ENCODE measurements at places on chromosomes 2 and 18.

- DNase-seq, result no peak
Observed at GRCh38 chr2:179177694-179178093, 86.9 kb downstream of the SESTD1 start.

GRCh38 chr2:233429175-233429897 is 75.0 kb downstream of the DGKD start:
- DNase-seq, result no peak

- DNase-seq, result peak; percentile 90
Observed at GRCh38 chr2:84459018-84459943, at the start of gene SUCLG1. Gene SUCLG1, minus strand, starts transcription at chr2:84459280. Its CDS starts 11 bp downstream, at chr2:84459269.

DNA sequence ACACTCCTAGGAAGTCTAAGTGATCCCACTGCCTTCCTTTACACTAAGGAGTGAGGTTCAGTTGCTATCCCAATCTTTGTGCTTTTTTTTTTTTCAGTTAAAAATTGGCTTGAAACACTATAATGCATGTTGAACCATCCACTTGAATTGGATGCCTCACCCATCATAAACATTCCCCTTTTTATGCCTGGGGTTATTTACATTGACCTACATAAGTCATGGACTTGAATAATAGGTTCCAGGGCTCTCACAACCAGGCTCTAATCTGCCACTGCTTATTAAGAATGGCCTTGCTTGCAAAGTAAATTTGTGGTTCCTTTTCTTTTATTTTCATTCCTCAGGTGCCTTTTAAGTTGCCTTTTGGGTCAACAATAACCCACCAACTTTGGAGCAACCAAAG is 236.1 kb upstream of the MEIS1 start:
- DNase-seq, result no peak

- DNase-seq, result no peak
Observed at GRCh38 chr2:42813763-42814162, 21.4 kb upstream of the HAAO start.

GRCh38 chr2:159712929-159713420 is 669 bp downstream of the MARCHF7 start:
- peak; percentile 41 for DNase-seq

- peak; percentile 19 for DNase-seq
Observed at GRCh38 chr2:62895632-62896009, 155.0 kb upstream of the OTX1 start.

- no peak for DNase-seq
Observed at GRCh38 chr2:48792030-48792429, 36.5 kb upstream of the LHCGR start.

DNA sequence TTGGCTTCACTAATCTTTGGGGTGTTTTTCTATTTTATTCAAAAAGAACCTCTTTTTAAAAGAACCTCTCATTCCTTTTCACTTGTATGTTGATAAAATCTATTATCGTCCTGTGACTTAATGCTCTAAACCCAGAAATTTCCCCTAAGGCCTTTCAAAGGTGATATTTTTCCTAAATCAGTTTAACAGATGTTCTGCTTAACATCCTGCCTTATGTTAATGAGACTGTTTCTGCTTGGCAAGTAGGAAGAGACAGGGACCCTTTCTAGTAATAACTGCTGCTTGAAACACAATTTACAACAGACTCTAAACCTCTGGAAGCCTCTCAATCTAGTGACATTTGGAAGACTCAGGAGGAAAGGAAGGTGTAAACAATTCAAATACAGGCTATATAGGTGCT is 128.8 kb downstream of the KCNJ3 start:
- DNase-seq, result no peak

GRCh38 chr2:144331674-144332355 is 188.1 kb downstream of the ZEB2 start:
- DNase-seq, result no peak

DNA sequence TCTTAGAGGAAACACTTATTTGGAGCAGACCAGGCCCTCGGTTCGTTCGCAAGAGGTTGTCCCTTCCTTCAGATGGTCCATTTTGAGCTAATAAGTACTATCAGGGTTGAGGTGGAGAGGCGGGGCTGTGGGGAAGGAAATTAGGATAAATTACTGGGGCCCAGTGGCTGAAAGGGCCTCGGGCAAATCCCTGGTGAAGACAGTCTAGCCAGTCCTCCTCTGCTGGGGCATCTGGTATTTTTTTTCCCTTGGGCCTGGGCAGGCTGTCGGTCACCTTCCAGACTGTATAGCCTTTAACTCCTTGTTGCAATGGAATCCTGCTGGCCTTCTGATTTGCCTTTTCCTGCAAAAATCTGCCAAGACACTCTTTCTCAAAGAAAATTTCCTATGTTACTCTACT is 1.7 kb upstream of the MYO3B start:
- DNase-seq, result no peak

DNA sequence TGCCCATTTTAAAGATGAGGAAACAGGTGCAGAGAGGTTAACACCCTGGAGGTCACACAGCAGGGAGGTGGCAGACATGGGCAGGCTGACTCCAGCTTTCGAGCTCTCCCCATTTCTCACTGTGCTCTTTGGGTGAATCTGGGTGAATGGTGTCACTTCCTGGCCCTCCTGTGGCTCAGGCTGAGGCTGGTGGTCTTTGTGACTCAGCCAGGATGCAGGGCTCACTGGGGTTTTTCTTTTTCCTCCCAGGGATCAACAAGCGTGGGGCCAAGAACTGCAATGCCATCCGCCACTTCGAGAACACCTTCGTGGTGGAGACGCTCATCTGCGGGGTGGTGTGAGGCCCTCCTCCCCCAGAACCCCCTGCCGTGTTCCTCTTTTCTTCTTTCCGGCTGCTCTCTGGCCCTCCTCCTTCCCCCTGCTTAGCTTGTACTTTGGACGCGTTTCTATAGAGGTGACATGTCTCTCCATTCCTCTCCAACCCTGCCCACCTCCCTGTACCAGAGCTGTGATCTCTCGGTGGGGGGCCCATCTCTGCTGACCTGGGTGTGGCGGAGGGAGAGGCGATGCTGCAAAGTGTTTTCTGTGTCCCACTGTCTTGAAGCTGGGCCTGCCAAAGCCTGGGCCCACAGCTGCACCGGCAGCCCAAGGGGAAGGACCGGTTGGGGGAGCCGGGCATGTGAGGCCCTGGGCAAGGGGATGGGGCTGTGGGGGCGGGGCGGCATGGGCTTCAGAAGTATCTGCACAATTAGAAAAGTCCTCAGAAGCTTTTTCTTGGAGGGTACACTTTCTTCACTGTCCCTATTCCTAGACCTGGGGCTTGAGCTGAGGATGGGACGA is 13.2 kb downstream of the ITM2C start:
- DNase-seq, result no peak

DNA sequence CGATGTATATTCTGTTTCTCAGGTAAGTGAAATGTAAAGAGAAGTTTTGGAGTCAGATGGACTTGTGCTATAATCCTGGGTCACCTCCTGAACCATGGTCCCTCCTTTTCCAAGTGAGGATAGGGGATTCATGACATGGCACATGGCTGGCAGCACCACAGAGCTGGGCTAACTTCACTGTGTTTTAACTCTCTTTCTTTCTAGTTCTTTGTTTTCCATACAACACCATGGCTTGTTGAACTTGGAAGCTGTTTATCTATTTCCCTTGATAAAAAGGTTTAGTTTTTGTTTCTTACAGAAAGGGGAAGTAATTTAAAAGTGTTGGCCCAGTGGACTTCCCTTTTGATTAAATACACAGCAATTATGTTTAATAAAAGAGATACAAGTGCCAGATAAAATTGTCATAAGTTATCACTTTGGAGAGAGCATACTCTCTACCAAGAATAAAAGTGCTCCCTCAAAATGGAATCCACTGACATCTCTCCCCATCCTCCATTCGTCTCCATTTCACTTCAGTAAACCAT is 90.4 kb downstream of the PLCL1 start:
- no peak for DNase-seq

DNA sequence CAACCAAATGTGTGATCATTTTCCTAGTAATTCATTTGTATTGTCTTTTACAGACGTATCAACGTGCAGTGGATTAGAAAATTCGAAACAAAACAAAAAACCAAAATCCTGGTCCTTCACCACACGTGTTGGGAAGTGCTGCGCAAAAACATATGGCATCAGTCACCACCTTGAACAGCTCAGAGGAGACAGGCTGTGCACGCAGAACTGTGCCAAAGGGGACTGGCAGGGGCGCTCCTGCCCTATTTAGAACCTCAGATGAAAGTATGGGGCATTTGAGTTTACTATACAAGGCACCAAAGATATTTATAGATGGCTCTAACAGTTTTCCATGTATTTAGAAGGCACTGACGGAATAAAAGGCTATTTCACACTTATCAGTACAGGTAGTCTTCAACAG is 42.3 kb downstream of the NOL10 start:
- DNase-seq, result no peak

- no peak for DNase-seq
Observed at GRCh38 chr2:127820080-127820668, 9.2 kb upstream of the WDR33 start.

DNA sequence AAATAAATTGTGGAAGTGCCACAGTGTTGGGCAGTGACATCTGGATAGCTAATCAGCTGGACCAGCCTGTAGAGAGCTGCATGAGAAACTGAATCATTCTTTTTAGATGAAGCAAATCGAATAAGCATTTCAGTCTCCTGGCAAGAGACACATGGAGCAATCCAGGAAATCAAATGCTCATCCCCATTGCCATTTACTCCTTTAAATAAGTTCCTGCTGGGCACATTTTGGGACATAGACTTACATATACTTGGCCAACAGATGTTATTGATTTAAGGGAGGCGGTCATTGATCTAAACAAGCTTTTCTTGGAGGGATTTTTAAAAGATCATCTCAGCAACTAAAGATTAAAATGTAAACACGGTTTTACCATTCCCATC is 307.1 kb downstream of the STK39 start:
- DNase-seq, result no peak

GRCh38 chr18:36735130-36735529 is 93.7 kb downstream of the TPGS2 start:
- no peak for DNase-seq

- DNase-seq, result no peak
Observed at GRCh38 chr2:117918608-117919007, 95.3 kb downstream of the CCDC93 start.

Measured in AG08396 (cell line).